Mesothelial cell of epicardium (in vitro differentiated cells): ENCODE measurements at places on chromosomes 11 and 22.

DNA sequence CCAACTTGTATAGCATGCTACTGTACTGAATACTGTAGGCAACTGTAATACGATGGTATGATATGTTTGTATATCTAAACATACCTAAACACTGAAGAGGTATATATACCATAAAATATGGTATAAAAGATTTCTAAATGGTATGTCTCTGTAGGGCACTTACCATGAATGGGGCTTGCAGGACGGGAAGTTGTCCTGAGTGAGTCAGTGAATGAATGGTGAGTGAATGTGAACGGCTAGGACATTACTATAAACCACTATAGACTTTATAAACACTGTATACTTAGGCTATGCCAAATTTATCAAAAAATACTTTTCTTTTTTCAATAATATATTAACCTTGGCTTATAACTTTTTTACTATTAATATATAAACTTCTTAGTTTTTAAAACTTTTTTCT, 66.8 kb downstream of the ZC3H12C start:
- no peak for DNase-seq

GRCh38 chr22:24209687-24210086, 28.4 kb downstream of the SUSD2 start:
- no peak for DNase-seq

GRCh38 chr11:130127509-130127908, 32.1 kb upstream of the ST14 start:
- no peak for DNase-seq

DNA sequence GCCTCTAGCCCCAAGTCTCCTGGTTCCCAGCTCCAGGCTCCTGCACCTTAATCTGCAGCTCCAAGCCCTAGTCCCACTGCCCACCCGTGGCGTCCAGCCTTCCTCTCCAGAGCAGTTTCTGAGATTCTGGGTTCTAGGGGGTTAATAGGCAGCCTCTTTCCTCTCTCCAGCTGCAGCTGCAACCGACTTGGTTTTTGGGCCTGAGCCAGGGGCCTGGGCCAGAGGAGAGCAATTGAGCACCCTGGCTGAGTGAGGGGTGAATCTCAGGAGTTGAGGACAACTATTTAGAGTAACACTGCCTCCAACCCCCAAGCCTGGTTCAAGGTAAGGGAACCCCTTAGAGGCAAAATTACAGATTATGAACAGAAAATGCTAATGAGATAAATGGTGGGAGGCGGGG, 9.0 kb upstream of the CHRM1 start:
- no peak for DNase-seq

GRCh38 chr22:45720839-45721378, 49.3 kb downstream of the ATXN10 start:
- DNase-seq, result no peak

GRCh38 chr11:40095446-40095845, 1364.0 kb downstream of the LRRC4C start:
- DNase-seq, result no peak

GRCh38 chr11:130426837-130427341, 1.5 kb downstream of the ADAMTS8 start:
- DNase-seq, result no peak

DNA sequence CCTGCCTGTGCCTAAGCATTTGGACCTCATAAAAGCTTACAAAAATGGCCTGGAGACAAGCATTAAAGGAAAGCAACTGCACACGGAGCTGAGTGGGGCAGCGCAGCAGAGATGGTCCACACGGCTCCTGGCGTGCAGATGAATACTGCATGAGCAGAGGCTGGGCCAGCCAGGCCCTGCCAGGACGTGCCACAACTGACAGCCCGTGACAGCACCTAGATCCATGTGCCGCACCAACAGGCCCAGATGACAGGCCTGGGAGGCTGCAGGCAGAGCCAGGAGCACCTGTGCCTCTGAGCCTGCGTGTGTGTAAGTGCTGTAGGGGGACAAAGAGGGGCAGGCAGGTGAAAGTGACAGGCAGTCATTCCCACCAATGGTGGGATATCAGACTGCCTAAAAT, 33.4 kb downstream of the MICAL3 start:
- DNase-seq, result no peak

DNA sequence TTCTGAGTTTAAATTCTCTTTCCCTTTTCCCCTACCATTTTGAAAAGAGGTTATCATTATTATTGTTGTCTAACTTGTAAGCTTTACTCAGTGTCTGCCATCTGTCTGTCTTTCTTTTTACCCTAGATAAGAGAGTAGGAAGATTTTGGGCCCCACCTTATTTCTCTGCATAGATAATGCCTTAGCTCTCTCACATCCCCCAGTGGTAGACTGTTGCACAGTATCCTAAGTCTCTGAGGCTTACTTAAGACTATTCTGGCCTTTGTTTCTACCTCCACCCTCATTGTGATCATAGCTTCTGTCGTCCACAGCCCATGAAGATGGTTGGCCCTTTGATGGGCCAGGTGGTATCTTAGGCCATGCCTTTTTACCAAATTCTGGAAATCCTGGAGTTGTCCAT, 3.6 kb upstream of the OR51L1 start:
- no peak for DNase-seq

DNA sequence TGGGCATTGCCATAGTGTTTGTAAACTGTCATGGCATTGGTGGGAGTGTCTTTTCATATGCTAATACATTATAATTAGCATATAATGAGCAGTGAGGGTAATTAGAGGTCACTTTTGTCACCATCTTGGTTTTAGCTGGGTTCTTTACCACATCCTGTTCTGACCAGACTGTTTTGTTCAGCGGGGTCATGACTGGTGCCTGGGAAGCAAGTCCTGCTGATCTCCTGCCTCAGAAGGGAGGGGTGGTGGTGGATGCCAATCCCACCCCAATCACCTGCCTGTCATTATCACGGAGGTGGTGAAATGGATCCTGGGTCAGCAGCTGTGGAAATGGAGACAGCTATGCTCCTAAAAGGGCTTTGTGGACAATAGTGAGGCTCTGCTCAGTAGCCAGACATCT, 31.2 kb downstream of the IL18 start:
- no peak for DNase-seq

DNA sequence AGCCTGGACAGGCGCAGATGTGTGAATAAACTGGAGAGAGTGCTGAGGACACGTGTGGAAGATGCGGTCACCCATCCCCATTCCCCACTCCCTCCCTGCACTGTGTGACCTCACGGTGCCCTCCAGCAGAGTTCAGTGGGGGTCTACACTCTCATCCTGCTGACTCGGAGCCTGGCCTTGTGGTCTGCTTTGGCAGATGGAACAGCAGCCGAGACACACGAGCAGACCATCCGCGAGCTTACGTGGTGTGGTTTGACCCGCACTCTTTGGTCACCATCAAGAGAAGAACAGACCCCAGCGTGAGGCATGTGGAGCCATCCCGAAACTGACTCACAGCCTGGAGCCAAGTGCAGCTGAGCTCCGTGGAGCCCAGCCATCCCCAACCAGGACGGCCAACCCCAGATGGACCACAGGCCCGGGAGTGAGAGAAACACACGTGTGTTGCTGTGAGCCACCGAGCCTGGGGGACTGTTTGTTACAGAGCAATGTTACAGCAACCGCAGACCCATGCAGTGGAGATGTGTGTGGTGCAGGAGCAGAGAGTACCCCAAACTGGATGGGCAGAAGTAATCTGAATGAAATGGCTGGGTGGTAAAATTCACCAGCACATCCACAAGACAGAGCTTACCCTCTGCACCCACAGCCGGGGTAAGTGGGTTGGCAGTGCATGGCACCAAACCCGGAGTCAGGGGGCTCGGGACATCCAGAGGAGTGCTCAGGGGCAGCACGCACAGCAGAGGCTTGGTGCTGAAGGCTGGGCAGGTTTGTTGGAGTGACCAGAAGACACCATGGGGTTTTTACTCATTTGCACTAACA, 90.7 kb downstream of the RTL6 start:
- peak; percentile 8 for DNase-seq

GRCh38 chr11:104120493-104121137, 43.3 kb downstream of the PDGFD start:
- DNase-seq, result no peak

DNA sequence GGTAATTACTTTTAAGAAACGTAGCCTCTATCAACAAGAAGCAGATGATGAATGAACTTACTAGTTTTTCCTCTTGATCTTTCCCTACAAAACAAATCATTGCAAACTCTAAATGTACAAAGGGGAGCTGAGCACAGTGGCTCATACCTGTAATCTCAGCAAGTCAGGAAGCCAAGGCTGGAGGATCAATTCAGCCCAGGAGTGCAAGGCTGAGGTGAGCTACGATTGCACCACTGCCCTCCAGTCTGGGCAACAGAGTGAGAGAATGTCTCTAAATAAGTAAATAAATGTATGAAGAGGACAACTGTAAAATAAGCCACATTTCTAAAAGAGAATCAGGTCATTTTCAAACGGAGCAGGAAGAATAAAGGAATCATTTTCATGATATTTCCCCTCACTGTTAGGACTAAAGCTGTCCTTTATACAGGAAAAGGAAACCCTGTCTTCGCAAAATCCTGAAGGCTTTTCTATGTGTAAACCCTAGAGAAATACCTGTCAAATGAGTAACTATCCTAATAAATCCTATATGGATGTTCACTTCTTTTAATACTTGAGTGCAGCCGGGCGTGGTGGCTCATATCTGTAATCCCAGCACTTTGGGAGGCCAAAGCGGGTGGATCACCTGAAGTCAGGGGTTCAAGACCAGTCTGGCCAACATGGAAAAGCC, 41.2 kb downstream of the RRAS2 start:
- DNase-seq, result no peak
